Cardiac fibroblast (primary cell): ENCODE measurements at places on chromosomes 6 and 20.

DNA sequence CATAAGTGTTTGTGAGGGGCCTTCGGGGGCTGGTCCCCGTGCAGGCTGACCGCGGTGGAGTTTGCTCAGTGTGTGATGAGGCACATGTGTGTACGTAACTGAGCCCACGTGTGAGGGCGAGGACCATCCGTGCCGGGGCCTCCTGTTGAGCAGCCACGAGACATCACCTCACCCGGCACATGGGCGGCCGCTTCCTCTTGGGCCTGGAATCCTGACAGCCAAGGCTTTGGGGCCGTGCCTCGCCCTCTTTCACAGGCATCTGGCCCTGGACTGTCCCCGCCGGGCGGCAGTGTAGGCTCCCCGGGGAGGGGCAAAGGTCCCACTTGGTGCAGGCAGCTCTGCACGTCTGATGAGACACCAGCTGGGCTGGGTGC is 202.3 kb downstream of the DLL1 start:
- DNase-seq = no peak

DNA sequence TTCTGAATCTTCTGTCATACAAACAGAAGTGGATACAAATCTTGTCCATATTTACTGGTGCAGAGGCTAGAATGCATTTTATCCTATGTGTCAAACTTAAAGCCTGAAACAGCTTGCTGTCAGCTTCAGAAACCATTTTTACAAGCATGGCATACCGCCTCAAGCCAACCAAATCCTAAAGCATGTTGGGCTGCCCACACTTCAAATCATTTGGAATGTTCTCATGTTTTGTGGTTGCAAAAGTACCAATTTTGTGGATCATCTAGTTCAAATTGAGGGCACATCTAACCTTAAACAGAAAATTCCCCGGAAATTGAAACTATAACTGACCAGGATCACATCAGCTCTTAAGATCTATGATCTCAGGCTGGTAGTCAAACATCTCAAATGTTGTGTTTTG is 3.2 kb downstream of the GPR63 start:
- no peak for DNase-seq

DNA sequence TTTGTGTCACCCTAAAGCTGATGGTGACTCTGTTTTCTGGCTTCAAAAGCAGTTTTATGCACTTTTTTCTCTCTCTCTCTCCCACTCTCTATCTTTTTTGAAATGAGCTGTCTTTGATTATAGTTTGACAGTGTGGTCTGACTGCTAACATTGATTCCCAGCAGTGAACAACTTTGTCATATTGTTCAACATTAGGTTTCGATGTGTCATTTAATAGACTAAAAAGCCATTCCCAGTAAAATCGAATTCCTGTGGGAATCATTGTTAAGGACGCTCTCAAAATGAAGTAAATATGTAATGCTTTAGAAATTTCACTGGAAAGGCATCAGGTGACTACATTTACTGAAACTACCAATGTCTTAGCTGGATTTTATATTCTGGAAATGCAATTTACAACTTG is 69.9 kb upstream of the FLRT3 start:
- DNase-seq = no peak

DNA sequence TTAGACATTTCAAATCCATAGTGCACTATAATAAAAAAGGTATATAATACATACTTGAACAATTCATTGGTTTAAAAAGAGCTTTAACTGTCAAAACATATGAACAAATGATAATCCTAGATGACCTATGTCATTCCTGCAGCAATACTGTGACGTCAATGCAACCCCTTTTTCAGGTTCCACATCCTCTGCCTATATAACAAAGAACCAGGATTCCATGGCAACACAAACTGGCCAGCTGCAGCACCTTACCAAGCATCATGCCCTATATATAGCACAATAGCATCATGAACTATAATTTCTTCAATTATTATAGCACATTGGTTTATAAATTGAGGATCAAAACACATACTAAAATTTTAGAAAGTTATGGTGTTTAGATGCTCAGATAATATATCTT is 578 bp upstream of the PTCHD4 start:
- peak; percentile 20 for DNase-seq

GRCh38 chr6:74749211-74750147 is 456.4 kb downstream of the COL12A1 start:
- DNase-seq = peak; percentile 58

DNA sequence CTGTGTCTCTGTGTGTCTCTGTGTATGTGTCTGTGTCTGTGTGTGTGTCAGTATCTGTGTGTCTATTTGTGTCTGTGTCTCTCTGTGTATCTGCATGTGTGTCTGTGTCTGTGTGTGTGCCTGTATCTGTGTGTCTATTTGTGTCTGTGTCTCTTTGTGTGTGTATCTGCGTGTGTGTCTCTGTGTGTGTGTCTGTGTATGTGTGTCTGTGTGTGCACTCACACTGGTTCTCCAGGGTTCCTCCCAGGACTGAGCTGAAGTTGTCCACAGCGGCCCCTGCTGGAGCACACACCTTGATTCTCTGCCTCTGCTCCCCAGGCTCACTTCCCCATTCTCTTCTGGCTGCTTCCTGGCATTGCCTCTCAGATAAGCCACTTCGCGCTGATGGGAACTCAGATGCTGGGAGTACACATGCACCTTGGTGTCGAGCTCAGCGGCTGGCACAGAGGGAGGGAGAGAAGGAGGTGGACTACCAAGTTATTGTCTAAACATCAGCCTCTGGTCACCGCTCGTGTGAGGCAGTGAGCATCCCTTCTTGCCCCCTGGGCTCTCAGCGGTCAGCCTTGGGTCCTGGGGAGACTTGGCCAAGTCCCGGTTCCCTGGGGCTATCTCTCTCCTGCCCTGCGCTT is 104.9 kb upstream of the NXT1 start:
- peak; percentile 61 for DNase-seq

DNA sequence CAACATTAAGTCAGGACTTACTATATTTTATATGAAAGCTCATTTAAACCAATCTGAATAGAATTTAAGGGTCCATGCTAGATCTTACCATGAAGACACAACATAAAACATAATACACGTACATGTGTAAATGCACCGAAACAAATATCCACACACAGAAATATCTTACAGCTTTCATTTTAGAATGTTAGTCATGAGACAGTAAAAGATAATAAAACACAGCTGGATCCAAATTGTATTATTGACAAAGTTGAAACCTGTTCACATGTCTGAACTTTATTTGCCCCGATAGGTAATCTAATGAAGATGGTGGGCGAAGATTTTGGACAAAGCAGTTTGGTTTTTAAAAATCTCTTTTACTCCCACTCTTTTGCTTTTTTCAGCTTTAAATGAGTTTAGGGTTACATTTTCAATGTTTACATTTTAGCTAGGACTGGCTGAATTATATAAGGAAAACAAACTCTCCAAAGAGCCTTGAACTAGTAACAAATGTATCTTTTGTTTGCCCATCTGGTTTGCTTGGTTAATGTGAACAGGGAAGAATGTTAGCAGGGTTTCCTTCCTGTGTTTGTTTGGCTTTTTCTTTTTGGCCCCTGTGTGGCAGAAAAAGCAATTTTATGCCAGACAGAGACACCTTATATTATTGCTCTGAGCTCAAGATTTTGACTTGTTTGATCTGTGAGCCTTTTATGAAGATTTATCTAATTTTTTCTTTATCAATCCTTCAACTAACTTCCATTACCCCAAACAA is 5.1 kb upstream of the TMEM181 start:
- DNase-seq = no peak

DNA sequence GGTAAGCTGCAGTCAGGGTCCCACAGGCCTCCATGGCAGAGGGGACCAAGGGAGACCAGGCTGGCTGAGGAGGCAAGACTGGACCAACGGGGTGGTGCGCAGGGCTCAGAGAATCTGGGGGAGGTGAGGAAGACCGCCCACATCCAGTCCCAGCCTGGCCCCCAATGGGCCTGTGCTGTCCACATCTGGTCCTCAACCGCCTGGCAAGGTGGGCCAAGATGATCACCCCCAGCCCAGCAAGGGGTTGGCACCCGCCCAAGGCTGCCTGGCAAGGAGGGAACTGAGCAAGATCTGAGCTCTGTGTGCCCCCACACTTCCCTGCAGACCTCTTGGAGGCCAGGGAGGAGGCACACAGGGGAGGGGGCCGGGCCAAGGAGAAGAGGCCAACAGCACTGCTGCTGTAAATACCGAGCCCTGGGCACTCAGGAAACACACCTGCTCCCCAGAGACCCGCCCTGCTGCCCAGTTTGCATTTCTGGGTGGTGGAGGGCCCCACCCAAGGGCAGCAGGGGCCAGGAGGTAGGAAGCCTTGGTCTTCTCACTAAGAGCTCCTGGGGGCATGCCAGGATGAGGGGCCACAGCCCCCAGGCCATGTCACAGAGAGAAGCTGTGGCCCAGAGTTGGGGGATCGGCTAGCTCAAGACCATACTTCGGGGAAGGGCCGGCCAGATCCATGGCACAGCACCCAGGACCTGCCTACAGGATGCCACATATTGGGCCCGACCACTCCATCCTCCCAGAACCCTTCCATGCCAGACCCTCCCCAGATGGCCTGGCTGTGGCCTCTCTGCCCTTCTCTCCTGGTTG is 109.6 kb downstream of the ASXL1 start:
- no peak for DNase-seq

GRCh38 chr20:36085686-36086267 is 68.8 kb upstream of the EPB41L1 start:
- peak; percentile 66 for DNase-seq

GRCh38 chr6:170497841-170498301 is 55.2 kb downstream of the PSMB1 start:
- DNase-seq = peak; percentile 14

GRCh38 chr20:59424976-59425375 is 124.6 kb downstream of the EDN3 start:
- no peak for DNase-seq

DNA sequence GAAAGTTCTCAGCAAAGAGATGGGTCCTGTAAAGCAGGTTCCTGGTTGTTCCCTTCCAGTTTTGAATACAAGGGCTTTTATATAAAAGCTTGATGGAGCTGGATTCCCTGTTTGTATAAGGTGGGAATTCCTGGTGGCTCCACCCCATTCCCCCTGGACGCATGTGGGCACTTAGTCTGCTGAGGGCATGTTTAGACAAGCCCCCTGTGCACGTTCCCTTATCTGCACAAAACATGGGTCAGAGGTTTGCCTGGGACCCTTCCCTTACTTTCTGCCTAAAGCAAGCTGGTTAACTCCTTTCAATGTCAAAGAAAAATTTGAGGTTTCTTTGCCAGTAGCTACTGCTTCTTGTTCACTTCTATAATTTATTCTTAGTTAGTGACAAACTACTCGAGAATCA is 181.1 kb downstream of the BCKDHB start:
- DNase-seq = no peak

GRCh38 chr6:47536816-47537401 is 59.3 kb downstream of the CD2AP start:
- DNase-seq = no peak

DNA sequence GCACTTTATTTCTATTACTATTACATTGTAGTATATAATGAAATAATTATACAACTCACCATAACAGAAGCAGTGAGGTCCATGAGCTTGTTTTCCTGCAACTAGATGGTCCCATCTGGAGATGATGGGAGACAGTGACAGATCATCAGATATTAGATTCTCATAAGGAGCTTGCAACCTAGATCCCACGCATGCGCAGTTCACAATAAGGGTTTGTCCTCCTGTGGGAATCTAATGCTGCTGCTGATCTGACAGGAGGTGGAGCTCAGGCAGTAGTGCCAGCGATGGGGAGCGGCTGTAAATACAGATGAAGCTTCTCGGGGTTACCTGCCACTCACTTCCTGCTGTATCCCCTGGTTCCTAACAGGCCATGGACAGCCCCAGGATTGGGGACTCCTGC is 139.5 kb upstream of the TCF21 start:
- no peak for DNase-seq

GRCh38 chr20:25236450-25237304 is 11.2 kb upstream of the PYGB start:
- DNase-seq = no peak

GRCh38 chr20:31989030-31989645 is 21.1 kb upstream of the CCM2L start:
- no peak for DNase-seq

GRCh38 chr20:63782051-63782471 is 42.5 kb downstream of the SLC2A4RG start:
- DNase-seq = no peak

DNA sequence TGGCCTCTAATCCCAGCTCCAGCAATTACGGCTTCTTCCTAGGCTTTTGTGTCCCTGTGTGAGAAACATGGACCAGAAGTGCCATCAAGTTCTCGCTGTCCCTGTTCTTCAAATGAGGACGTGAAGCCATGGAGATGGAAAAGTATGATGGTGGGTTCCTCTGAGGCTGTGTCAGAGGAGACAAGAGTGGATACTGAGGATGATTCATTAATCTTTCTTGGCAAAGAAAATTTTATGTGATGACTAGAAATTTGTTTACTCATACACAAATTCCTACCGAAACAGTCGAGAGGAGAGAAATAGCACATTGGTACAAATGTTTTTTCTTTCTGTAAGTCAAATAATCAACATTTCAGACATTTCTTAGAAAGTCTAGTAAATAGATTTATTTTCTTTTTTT is 35.0 kb upstream of the PNRC1 start:
- no peak for DNase-seq

- DNase-seq = no peak
Measured at GRCh38 chr20:24388828-24389380, 80.5 kb upstream of the SYNDIG1 start.

GRCh38 chr20:41147767-41148191 is 10.4 kb downstream of the PLCG1 start:
- DNase-seq = peak; percentile 17

- DNase-seq = peak; percentile 48
Measured at GRCh38 chr20:14997791-14998190, 660.4 kb upstream of the FLRT3 start.

DNA sequence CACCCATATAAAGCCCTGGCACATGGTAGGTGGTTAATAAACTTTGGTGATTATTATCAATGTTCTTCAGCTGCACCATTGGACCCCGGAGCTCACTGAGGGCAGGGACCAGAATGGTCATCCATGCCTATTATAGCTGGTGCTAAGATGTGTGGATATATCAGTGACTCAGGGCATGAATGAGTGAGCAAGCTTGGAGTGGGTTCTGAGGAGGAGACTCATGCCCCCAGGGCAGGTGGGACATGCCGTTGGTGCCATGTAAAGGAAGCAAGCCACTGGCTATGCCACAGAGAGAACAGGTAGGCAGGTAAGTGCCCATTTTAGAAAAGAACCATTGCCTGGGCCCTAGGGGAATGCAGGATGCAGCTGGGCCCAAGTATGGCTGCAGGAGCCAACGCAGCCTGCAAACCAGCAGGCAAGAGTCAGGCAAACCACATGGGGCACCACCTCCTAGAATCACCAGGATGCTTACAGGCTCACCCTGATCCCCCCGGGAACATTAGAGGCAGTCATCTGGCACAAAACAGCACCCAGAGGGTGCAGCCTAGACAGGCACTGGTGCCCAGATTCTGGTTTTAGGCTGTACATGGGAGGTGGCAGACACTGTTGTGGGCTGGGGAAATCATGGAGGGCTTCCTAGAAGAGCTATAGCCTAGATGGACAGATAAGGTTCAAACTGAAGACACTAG is 23.5 kb downstream of the PLAGL2 start:
- DNase-seq = no peak
